Ecto neural progenitor cell (in vitro differentiated cells): ENCODE measurements at places on chromosomes 5 and 9.

GRCh38 chr5:36704131-36704530, 97.7 kb downstream of the SLC1A3 start:
- no peak for DNase-seq

DNA sequence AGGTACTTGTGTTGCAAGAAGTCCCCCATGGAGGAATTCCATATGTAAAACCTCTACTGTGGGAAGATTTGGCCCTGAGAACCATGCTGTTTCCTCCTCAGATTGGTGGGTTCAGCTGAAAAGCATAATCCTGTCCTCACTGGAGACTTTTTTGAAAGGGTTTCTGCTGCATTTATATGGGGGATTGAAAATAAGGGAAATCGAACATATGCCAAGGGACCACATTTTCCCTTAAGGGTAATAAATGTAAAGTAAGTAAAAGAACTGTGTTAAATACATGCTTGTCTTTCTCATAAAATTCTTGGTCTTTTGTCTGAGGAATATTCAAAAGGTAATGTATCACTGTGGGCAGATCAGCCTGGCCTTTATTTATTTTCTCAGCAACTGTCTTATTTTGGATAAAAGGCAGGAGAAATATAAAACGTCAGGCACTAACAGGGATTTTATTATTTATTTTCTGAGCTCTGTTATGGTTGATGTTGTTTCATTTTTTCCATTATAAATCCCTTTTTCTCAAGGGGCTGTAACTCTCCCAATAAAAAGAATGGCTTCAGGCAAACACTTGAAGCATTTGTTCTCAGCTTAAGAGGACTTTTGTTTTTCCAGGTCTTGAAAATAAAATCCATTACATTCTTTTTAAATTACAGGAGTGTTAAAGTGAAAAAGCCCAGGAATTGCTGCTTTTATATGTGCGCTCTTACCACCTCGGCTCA, 131.4 kb downstream of the FGF10 start:
- DNase-seq, result no peak

DNA sequence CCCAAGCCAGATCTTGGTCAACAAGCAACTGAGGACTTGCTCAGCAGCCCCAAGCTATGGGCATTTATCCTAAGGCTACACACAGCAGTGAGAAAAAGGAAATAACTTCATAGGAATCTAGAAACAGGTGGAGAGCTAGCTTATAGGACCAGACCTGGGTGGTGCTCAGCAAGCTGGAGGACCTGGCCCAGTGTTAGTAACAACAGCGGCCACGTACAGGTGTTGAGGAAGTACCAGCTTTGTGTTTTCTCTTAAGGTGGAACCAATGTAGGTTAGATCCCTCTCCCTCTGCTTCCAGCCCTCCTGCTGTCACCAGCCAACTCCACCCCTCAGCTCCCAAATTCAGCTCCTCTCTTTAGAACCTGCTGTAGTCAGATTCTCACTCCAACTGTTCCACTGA, 43.4 kb downstream of the IRF1 start:
- no peak for DNase-seq

- no peak for DNase-seq
Observed at GRCh38 chr9:82353631-82354278, 365.2 kb downstream of the SPATA31D1 start.

DNA sequence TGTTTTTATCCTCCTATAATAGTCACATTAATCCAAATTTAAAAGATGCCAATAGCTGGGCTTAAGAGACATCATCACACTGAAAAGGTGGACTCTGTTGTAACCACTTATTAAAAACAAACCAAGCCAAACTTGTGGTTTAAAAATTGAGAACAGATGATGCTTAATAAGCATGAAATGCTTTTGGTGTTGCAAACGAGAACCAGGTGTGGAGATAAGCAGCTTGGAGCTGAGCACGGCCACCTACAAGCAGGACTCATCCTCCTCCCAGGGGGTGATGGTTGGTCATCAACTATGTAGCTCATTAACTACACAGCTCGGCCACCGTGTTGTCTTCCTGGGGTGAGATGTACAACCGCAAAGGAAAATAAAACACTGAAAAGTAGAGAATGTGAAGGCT, 154.4 kb downstream of the NPR3 start:
- DNase-seq, result no peak

DNA sequence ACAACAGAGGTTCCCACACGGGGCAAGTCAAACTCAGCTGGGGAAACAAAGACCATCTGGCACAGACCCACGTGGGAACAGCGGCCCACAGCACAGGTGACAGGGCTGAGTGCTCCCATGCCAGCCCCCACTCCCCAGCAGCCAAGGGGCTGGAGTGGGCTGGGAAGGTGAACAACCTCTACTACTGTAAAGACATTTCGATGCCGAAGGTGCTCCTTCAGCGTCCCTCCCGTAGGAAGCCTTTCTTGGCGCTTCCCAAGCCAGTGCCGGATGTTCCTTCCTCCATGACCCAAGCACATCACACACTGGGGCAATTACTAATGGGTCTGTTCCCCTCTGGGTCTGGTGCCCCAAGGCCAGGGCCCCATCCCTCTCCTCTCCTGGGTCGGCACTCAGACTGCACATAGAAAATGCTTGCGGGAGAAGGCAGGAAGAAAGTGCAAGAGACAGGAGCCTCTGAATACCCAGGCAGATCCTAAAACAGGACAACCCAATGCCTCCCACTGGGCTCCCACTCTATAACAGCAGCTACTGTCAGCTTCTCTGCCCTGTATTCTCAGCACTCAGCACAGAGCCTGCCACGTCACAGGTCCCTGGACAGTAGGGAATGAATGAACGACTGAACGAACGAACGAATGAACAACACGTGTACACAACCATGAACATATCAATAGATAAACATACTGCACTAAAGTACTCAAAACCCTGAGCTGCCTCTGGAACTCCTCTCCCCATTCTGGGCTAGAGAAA, 77.0 kb upstream of the LRRTM2 start:
- DNase-seq, result no peak

DNA sequence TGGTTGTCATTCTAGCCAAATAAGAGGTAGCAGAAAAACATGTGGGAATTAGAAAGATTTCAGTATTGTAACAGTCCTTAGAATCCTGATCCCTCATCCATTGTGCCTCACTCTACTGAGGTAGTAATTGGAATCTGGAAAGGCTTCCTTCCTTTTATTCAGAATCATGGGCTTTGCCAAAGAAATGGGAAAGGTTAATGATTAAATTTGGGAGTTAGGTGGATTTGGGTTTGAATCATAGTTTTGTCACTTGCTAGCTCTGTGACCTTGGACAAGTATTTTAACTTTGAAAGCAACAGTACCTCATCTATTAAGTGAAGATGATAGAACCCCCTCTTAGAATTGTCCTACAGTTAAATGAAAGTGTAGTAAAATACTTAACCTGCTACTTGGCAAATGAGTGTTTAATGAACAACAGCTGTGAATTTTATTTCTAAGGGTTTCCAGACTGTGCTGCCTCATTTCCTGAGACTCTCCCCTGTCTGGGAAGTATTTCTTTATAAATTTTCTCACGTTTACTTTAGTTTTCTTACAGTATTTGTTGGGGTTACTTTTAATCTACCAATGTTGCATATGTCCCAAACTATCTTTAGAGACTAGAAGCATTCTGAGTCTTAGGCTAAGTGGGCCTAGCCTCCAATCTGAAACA, 11.7 kb downstream of the SPDL1 start:
- no peak for DNase-seq

- DNase-seq, result no peak
Observed at GRCh38 chr5:176359658-176360057, 1.9 kb downstream of the KIAA1191 start.

DNA sequence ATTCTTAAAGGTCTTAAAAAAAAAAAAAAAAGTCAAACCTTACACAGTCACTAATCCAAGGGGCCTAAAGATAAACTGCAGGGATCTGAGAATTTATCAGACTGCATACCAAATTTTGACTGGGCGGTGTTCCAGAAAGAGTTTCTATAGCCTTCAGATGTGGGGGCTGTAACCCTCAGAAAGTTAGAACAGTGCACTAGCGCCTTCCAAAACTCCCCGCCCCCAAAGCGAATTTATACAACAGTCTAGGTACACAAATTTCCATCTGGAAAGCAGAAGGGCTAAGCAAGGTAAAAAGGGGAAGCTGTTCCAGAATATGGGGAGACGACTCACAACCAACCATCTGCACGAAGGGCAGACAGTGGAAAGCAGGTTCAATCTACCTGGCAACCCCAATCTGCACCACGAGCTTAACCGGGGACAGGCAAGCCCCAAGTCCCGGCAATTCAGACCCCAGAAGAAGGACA, 813 bp downstream of the ERMP1 start:
- no peak for DNase-seq

- no peak for DNase-seq
Observed at GRCh38 chr9:127650518-127650917, 38.4 kb downstream of the STXBP1 start.

- DNase-seq, result no peak
Observed at GRCh38 chr9:130302785-130303612, 37.4 kb downstream of the HMCN2 start.

DNA sequence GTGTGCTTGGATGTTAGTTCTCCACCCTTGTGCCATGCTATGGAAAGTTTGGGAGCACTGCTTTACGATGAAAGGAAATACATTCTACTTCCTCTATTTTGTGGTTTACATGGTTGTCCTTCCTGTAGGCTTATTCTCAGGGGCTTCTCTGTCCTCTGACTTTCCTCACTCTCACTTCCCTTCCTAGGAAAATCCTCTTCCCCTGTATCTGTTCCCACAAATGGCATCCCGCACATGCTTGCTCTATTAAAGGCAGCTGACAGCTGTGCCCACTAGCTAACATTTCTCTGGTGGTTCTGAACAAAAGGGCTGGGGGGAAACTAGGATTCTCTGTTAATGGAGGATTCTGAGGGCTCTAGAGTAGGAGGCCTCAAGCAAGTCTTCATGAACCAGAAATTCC, 52.4 kb downstream of the FAM170A start:
- DNase-seq, result no peak

- no peak for DNase-seq
Observed at GRCh38 chr9:106102821-106103220, 408.5 kb downstream of the TMEM38B start.

DNA sequence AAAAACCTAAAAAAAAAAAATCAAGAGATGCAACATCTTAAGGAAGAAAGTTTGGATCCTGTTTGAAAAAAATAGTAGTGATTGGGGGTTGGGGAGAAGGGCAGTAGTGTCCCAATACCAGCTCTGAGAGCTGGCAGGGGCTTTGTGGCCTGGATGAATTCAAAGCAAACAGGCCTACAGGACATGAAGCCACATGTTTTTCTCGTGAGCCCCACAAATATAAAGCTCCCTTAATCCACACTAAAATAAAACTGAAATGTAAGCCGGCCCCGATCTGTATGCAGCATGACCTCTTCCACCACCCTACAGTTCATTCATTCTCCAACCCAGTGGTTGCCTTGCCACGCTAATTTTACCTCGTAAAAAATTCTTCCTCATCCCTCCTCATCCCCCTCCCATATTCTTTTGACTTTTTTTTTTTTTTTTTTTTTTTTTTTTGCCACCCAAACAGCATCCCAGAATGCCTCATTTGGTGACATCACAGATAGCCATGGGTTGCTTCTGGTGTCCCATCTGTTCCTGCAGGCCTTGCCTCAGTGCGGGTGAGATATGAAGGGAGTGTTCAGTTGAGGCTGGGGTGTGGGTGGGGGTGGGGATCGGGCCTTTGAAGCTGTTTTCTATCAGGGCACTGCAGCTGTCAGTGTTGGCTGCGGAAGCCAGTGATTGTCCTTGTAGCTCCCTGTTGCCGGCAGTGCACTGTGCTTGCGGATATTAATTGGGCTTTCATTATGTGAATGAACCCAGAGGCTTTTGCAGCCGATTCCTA, 81.6 kb upstream of the NFIB start:
- DNase-seq, result no peak

GRCh38 chr5:136087961-136088871, 44.4 kb upstream of the SMAD5 start:
- peak; percentile 29 for DNase-seq
